Stimulated activated CD8-positive, alpha-beta memory T cell treated with anti-CD3 and anti-CD28 coated beads, Interleukin-2, amount 100 ng/mL, for 1 hour (primary cell): ENCODE measurements at places on chromosomes 7 and 10.

DNA sequence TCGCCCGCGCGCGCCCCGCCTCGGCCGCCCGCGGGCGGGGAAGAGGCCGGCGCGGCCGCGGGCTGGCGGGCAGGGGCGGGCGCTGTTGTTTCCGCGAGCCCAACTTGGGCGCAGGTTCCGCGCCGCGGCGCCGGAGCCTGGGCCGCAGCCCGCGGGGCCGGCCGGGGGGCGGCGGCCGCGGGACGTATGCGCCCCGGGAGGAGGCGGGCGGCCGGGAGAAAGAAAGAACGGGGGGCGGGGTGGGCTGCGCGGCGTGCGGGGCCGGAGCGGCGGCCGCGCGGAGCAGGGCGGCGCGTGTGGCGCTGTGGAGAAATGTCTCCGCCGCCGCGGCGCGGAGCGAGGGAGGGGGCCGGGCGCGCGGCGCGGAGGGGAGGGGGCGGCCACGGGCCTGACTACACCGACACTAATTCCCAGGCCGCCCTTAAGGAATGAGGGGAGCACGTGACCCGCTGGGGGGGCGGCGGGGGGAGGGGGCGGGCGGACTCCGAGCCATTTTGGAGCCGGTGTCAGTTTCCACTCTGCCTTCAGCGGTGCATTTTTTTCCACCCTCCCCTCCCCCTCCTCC, at the start of gene BMI1:
TSS of gene BMI1 (plus strand) at position 509 of the 565 bp plus-strand sequence. CDS start 5,351 bp downstream, outside the sequence.
- peak; percentile 55 for DNase-seq

GRCh38 chr7:1624999-1625927, 44.8 kb upstream of the ELFN1 start:
- no peak for DNase-seq

- no peak for DNase-seq
Observed at GRCh38 chr10:77737608-77738007, 100.0 kb upstream of the KCNMA1 start.

GRCh38 chr7:27112361-27112760, 9.9 kb upstream of the HOXA2 start:
- no peak for DNase-seq

- DNase-seq = no peak
Observed at GRCh38 chr7:2115760-2116447, 116.8 kb downstream of the MAD1L1 start.

DNA sequence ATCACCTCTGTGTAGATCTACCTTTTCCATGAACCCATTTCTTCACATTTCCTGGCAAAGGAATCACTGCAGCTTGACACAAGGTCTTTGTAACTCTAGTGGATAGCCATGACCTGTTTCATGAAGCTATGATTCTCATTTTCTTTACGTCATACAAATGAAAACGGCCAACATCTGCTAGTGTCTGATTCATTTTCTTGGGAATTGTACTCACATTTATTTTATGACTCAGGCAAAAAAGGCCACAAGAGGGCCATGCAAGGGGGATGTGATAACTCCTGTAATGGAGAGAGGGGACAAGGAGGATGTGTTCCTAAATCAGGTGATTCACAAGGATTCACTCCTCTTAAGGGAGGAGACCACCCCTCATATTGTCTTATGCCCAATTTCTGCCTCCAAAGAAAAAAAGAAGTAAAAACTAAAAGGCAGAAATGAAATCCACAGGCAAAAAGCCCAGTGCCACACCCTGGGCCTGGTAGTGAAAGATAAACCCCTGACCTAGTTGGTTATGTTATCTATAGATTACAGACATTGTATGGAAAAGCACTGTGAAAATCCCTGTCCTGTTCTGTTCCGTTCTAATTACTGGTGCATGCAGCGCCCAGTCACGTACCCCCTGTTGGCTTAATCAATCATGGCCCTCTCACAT, 249.9 kb downstream of the IPMK start:
- DNase-seq = no peak

- no peak for DNase-seq
Observed at GRCh38 chr10:98382691-98383101, 32.3 kb downstream of the PYROXD2 start.

DNA sequence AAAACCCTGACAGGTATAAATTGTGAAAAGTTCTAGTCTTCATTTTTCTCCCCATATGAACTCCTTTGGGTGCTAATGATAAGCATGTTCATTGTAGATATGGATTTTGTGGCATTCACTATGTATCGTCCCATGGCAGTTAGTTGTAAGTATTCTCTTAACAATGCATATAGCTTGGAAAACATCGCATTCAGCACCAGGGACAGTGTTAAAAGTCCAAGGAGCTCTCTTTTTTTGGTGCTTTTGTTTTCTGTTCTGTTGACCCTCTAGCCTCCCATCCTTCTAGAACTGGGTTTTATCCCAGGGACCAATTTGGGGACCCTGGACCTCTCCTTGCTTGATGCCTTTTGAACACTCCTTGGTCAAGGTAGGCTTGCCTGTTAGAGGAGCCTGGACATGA, 37.7 kb downstream of the INSYN2A start:
- no peak for DNase-seq

- no peak for DNase-seq
Observed at GRCh38 chr7:76280408-76280807, 22.1 kb upstream of the HSPB1 start.

DNA sequence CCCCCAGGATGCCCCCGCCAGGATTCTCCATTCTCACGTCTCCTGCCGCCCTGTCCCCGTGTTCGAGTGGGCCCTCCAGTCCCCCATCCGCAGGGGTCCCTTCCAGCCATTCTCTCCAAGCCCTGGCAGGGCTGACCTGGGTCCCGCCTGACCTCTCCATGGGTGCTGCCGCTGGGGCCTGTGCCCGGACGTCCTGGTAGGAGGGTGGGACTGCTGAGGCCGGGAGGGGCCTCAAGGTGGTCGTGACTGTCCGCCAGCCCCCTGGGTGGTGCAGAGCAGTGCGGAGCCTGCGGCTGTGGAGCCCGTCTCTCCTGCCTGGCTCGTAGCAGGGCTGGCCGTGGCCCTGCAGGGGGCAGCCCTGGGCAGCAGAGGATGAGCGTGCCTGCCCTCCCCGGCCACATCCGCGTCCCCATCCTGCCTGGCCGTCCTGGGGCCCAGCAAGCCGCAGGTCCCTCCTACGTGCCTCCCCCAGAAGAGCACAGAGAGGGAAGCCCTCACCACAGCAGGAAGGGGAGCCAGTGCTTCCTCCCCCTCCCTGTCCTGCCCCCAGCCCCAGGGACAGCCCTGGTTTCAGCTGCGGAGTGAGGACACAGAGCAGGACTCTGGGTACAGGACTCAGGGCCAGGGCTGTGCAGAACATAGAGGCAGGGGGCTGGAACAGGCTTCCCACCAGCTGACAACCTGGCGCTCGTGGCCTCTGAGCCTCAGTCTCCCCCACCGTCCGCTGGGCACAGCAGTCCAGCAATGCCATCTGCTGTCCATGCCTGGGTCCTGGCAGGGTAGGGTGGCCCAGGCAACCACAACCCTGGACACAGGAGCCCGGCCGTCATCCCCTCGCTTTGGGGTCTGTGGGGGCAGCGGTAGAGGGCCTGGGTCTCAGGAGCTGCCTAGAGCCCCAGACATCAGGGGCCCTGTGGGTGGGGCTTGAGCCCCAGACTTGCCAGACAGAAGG, 1.5 kb upstream of the GRIFIN start:
- DNase-seq = peak; percentile 28

GRCh38 chr7:45162943-45163691, 5.5 kb downstream of the RAMP3 start:
- no peak for DNase-seq

- no peak for DNase-seq
Observed at GRCh38 chr7:47647181-47647917, 65.4 kb upstream of the TNS3 start.

DNA sequence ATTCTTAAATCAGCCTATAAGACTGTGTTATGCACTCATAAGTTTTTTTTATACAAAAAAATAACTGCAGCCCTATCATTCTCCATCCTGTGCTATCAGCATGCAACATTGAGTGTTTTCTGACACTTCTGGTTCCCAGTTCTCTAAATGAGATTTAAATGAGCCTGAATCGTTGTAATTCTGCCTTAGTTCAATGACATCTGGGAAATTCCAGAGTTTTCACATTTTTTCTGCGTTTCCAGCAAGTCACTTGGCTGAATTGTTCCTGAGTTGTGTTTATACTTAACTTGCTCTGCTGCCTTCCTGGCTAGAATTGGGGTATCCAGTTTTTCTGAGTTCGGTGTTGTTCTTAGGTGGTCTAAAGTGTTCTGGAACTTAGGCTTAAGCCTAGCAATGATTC, 636.1 kb upstream of the FZD8 start:
- no peak for DNase-seq

- DNase-seq = no peak
Observed at GRCh38 chr7:10672186-10672585, 301.5 kb upstream of the PHF14 start.

- no peak for DNase-seq
Observed at GRCh38 chr10:104406715-104407650, 53.4 kb downstream of the CFAP58 start.

DNA sequence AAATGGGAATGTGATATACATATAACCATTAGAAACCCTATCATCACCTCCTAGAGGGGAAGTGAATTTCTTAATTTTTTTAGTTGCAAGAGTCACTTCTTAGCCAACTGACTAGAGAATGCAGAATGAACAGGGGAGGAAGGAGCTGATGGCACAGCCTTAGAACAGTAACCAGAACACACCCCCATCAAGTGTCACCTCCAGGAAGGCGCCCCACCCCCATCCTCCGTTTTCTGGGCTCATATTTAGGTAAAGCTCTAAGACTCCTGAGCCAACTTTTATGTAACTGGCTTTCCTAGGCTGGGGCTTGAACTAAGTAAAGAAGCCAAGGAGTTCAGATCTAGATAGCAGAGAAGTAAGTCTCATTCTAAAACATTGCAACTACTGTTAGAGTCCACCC, 54.0 kb downstream of the COL17A1 start:
- DNase-seq = no peak

DNA sequence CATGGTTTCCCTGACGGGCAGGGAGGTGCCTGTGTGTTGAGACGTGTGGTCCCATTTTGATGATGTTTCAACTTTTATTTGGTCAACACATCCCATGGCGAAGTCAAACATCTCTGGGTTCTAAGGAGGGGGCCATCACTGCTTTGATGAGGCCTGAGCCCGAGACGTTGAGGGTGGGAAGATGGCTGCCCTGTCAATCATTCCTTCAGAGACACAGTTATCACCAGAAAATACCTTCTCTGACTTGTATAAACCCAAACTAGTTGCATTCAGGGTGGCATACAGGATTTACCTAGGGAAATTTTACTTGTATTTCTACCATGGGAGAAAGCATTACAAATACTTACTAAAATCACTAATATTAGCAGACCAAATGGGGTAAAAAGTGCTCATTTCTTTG, 64.6 kb downstream of the VOPP1 start:
- no peak for DNase-seq

DNA sequence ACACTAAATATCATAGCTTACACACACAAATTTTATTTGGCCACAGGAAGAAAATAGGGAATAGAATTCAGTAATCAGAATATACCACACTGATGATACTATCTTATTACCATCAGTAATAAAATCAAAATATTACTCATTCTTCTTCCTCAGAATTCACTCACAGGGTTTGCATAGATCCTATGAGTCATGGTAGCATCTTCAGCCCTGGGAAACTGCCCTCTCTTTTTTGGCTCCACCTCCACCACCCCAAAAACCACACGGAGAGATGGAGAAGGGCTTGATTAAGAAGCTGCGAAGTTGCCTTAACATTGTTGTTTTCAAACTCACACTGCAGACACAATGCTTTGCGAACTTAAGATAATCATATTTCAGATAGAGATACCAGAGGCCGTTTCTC, 154.1 kb upstream of the AHR start:
- DNase-seq = peak; percentile 20

DNA sequence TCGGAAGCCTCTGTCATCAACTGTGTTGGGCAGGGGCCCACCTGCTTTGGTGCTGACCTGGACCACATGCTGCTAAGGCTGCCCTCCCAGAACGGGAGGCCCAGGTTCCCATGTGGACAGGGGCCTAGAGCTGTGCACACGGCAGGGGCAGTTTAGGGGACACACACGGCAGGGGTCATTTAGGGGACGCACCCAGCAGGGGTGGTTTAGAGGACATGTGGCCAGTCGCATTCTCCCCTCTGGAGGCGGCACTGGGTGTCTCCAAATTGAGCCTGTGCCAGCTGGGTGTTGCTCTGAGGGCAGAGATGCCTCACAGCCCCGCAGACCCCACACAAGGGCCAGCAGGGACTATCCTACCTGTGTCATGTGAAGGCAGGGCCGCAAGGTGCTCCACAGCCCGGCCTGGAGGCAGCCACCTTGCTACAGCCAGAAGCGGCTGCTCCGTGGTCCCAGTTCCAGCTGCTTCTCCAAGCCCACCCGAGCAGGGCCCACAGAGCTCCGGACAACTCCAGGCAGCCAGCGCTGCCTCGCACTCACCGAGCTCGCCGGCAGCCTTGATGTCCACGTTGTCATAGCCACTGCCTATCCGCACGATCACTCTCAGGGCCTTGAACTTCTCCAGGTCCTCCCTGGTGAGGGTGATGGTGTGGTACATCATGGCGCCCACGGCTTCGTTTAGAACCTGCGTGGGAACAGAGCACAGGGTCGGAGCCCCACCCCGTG, 60.7 kb downstream of the ZRANB1 start:
- DNase-seq = no peak

GRCh38 chr7:88321694-88322093, 15.0 kb upstream of the STEAP4 start:
- no peak for DNase-seq

DNA sequence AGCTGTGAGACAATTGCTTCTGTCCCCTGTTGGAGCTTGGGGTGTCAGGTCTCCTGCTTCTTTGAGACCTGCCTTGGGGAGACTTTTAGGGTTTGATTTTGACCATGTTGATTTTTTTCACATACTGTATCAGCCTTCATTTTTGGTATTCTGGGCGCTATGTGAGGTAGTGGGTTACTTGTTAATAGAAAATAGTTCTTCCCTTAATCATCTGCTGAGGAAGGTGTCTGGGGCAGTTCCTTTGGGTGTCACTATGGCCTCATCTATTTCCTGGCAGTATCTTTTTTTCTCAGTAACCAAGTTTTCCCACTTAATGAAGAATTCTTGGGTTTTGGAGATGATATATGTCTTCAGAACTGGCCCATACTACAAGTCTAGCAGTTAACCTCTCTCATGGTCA, 4.6 kb upstream of the NOLC1 start:
- DNase-seq = no peak

DNA sequence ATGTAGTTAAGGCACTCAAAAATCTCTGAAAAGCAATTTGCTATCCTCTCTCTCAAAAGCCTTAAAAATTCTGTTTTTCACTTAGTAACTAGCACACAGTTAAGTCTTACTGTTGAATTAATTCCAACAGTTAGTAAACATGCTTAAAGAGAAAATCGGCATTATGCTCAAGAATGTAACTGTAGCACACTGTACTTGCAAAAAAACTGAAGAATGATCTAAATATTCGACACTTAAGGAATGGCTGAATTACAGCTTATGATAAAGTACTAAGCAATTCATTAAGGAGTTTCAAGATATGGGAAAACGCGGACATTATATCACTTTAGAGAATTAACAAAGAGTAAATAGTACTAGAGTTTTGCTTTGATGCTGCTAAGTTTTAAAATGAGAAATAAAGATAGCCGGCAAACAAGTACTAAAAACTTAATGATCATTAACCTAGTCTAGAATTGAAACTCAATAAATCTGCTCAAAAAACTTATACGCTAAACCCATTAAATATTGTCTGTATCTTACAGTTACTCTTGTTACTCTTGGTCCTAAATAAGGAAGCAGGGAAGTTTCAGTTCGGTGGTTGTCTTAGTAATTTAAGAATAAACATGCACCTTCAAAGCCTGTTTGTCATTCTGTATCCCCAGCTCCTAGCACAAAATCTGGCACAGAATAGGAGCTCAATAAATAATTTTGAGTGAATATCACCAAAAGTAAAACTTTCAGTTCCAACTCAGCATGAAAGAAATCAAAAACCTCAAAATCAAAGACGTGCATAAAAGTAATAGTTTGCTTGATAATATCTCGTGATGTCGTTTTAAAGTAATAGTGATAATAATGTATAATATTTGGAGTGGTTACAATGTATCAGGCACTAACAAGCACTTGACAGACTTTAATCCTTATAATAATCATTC, 1.2 kb downstream of the TRDMT1 start:
- DNase-seq = no peak
